ENCODE measurements at places on chromosomes 13 and 19.

GRCh38 chr19:2312820-2313501, 5.0 kb upstream of the LINGO3 start:
- no peak for DNase-seq

DNA sequence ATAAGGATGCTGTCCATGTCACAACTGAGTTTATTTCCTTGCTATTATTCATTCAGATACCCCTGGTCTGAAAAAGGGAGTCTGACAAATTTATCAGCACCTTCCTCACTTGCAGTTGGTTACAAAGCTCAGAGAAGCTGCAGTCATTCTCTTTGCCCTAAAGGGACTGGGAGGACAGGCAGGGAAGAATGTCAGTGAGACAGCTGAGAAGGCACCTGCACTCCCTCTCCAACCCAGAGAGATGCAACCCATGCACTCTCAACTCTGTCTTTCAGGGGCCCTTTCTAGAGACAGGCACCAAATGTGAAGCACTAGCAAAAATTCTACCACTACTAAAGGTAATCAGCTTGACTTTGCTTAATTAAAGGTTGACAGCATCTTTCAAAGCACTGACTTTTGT, 83.3 kb downstream of the CRYL1 start:
- no peak for DNase-seq

DNA sequence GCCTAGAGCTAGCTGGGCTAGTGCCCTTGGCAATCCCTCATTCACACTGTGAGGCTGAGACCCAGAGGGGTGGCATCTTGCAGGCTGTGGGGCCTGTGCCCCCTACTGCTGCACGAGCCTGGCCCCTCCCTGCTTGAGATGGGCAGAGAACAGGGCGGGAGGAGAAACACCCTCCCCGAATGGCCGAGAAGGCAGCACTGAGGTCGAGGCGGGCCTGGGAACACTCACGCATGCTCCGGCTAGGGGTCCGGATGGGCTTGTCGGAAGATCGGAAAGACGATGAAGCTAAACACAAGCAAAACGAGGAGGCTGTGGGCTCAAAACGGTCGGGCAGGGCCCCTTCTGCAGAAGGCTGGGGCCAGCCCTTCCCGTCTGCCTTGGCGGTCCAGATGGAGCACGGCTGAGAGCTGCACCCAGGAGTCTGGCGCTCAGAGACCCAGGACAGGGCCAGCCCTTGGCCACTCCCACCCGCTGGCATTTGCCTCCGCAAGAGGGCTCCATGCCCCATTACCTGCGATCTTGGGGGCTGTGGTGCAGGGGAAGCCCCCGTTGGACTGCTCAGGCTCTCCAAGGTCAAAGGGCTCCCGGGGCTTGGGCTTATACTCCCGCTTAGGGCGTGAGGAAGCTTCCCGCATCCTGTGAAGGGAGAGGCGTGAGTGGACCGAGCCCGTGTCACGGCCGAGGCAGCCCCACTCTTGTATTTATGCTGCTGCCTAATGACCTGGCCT, 18.9 kb downstream of the MPND start:
- DNase-seq = no peak

DNA sequence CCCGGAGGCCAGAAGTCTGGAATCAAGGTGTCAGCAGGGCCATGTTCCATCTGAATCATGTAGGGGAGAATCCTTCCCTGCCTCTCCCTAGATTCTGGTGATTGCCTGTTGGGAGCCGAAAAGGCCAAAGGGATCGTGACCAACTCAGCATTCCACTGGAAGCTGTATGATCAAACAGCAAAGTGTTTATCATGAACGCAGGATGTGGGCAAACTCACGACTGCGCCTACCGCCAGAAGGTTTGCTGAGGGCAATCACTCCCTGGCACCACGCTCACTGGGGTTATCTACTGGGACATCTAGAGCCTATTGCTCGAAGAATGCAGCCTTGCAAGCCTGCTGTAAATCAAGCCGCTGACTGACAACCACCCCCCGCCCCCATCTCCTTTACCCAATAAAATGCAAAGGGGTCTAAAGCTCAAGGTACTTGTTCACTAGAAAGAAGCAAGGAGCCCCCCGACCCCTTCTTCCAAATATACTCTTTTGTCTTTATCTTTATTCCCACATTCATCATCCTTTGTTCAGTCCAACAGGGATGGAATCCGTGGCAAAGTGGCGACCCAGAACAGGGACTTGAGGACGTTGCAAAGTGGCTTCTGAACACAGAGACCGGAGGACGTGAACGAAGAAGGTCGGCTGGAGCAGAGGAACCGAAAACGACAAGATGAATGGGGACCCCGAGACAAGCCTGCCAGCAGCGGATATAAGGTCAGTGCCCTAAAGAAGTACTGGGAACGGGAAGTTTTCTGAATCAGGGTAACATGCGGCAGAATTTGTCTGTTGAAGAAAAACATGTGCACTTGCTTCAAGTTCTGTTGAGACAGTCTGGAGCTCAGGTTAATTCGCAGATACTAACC, 16.8 kb downstream of the CLEC4M start:
- no peak for DNase-seq

DNA sequence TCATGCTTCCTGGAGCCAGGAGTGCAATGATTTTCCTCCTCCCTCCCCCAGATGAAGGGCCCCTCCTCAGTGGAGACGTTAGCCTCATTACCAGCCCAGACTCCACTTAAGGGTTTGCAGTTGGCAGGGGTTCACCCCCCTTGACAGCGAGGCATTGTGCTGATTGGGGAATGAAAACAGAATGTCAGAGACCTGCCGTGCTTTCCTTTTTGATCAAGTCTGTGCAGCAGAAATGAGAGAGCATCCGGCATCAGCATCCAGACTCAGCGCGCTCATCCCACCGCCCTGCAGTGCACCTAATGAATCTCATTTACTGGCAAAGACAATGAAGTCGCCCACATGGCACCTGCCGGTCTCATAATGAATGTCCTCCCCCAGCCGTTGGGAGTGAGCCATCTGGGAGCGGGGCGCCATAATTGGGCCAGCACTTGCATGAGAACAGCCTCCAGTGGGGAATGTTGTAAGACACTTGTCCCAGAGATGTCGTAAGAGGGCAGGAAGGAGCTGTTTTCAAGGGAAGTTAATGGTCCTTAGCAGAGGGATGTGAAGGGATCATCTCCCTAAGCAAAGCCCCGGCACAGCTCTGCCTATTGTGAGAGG, 98.3 kb upstream of the UQCRFS1 start:
- no peak for DNase-seq

GRCh38 chr13:77028202-77028601, 1.2 kb upstream of the FBXL3 start:
- DNase-seq = no peak

- no peak for DNase-seq
Observed at GRCh38 chr19:54415208-54415900, at the start of gene TTYH1. TTYH1 (plus strand) TSS chr19:54415464; CDS start chr19:54415553, 89 bp downstream.
